ENCODE measurements at places on chromosomes 5 and 9. TPM values are rescaled to one million over a fixed set of nuclear protein-coding genes. Genes with fewer than 3 reads are reported as not detected.

Gene LHX2
- 0.24 TPM for total RNA-seq

Gene CDH6
- total RNA-seq: 132 TPM

Gene SLCO6A1
- 2.0 TPM for total RNA-seq

Gene MEF2C
- total RNA-seq: 2.6 TPM

Gene TLR4
- not detected for total RNA-seq

Gene FBLL1
- total RNA-seq: 4.5 TPM

Gene COL23A1
- total RNA-seq: 0.36 TPM

Gene LECT2
- total RNA-seq: not detected

Gene FREM1
- total RNA-seq: 11.4 TPM

Gene LCP2
- not detected for total RNA-seq

Gene ALDOB
- total RNA-seq: not detected

Gene TDRD7
- total RNA-seq: 14.2 TPM

Gene CAVIN4
- total RNA-seq: 14.5 TPM

Gene PITX1
- total RNA-seq: 16.2 TPM

Gene BRD3OS
- 21.8 TPM for total RNA-seq

Gene APBA1
- total RNA-seq: 1.9 TPM

Gene PCDHA12
- total RNA-seq: 13.7 TPM

Gene DOCK2
- not detected for total RNA-seq

Gene PCDHB12
- total RNA-seq: 7.2 TPM

Gene SPATA31A7
- total RNA-seq: not detected

Gene PRKACG
- not detected for total RNA-seq

Gene DCAF12
- total RNA-seq: 48.7 TPM

Gene ARID3C
- 12.0 TPM for total RNA-seq

Gene GNA14
- total RNA-seq: 0.14 TPM

Gene CCDC171
- 5.1 TPM for total RNA-seq

Gene SLC2A6
- total RNA-seq: 4.7 TPM

Gene LCN15
- not detected for total RNA-seq

Gene KIF4B
- not detected for total RNA-seq

Gene ZFYVE16
- total RNA-seq: 82.3 TPM

Gene CERCAM
- 19.6 TPM for total RNA-seq

Gene SPATA6L
- total RNA-seq: 7.1 TPM

Gene SHOC1
- not detected for total RNA-seq

Gene LPAR1
- total RNA-seq: 16.2 TPM
